ENCODE measurements at places on chromosomes 1 and 21.

GRCh38 chr1:219177363-219177762 lies 3.7 kb downstream of the LYPLAL1 start:
- DNase-seq, result no peak

DNA sequence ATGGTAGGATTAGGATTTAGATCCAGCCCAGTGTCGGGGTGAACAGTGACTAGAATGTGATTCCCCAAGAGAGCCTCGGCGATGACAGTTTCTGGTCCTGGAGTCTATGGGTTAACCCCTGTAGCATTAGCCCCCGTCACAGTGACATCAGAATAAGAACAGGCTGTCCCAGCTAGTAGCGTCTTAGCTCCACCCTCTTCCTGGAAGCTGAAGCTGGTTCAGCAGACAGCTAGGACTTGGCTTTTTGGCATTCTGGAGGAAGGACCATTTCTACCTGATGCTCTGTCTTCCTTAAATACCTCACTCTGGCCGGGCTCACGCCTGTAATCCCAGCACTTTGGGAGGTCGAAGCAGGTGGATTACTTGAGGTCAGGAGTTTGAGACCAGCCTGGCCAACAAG lies 5.0 kb downstream of the NDUFS2 start:
- no peak for DNase-seq

GRCh38 chr1:226054519-226055327 lies 7.8 kb upstream of the H3-3A start:
- DNase-seq, result no peak

- no peak for DNase-seq
These were observed 25.6 kb downstream of the DISP3 start for GRCh38 chr1:11504599-11504998.

DNA sequence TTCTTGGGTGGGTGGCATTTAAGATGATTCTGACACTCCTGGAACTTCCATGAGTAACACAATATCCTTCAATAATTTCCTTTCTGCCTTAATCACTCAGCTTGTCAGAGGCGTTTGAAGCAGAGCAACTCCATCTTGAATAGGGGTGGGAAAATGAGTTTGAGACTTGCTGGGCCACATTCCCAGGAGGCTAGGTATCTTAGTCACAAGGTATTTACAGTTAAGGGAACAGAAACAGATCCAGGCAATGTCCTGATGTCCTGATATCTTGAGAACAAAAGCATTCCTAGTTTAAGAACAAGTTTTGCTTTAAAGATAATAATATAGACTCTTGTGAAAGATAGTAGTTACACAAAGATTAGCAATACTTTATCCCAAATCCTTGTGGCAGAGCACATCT lies 76.6 kb upstream of the KIAA0040 start:
- no peak for DNase-seq

GRCh38 chr1:1091344-1092148 lies 17.4 kb upstream of the RNF223 start:
- DNase-seq, result no peak

DNA sequence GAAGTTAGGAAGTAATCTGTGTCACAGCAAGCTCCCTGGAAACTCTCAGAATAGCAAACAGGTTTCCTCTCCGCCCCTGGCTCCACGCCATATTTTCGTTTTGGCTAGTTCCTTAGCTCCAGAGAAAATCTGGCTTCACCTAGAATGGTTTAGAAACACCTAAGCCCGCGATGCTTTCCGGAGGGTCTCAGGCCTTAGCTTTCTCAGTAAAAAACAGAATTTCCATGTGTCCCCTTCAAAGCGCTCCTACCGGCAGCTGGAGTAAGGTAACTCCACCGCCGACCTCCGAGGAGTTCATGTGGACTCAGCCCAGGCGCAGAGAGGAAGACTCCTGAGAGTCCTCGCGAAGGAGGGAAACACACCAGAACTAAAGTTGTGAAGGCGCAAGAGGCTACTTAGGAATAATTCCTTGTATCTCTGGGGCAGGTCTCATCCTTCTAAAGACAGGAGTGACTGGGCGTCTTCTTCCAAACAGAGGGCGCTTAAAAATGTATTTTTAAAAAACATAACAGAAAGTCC lies 406 bp downstream of the KIAA0040 start:
- DNase-seq, result no peak

DNA sequence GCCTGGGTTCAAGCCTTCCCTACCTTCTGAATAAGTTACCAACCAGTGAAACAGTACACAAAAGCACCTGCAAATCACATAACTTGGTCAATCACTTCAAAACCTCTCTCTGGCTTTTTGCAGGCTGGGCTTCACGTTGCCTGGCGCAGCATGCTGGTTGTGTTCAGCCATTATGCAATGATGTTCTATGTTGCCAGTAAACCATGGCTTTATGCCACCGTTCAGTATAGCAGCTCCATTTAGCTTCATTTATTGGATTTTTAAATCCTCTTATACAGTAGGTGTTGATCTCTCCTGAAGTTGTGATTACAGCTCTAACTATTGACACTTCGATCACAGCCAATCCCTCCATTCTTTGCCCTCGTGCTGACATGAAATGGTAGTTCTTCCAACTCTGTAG lies 233.6 kb upstream of the PTBP2 start:
- no peak for DNase-seq

- DNase-seq, result no peak
These were observed 5.5 kb upstream of the PTP4A2 start for GRCh38 chr1:31943546-31944184.

- DNase-seq, result no peak
These were observed 226.4 kb downstream of the ZP4 start for GRCh38 chr1:237664348-237664747.

DNA sequence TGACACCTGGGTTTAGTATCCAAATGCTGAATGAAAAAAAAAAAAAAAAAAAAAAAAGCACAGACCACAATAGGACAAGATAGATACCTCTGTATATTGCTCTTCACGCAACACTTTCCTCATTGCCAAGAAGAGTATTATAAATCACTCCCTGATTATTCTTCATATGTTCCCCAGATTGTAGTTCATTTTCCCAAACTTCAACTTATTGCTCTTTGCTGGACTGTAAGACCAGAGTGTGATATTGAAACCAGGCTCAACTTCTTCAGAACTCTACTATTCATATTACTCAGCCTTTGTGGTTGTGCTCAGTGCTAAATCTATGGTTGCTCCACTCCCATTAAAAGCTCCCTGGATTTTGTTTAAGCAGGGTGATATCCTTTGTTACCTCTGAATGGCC lies 180.4 kb downstream of the NTMT2 start:
- no peak for DNase-seq

Data from hypothalamus (tissue), 51 donors.